Aorta (tissue), 5 donors: ENCODE measurements at places on chromosomes 4 and X.

DNA sequence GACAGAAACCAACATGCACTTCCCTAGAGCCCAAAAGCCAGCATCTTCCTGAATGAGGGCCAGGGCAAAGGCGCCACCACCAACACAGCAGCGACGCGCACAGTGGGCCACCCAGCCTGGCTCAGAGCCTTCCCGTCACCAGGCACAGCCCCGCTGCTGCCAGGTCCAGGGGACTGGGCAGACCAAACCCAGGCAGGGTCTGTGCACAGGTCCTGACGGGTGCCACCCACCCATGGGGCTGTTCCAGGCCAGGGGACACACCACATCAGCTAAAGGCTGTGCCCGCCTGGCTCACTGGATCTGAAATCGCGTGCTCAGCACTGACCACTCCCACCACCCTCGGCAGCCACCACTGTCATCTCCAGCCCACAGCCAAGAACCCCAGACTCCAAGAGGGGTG is 13.8 kb downstream of the FAM53A start:
- no peak for DNase-seq

DNA sequence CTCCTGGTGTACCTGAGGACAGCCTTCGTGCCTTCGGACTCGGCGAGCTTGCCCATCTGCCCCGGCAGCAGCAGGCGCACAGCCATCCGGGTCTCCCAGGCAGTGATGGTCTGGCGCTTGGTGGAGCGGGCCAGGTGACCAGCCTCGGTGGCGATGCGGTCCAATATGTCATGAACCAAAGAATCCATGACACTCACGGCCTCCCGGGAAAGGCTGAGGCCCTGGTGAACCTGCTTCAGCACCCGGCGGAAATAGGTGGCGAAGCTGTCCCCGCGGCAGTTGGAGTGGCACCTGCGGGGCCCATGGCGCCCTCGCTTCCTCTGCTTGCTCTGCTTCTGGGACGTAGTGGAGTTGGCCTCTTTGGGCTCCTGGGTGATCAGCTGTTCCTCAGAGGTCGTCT is 350 bp downstream of the H2BW1 start:
- no peak for DNase-seq

- no peak for DNase-seq
These were observed 56.7 kb downstream of the ANK2 start for GRCh38 chr4:113106108-113106507.

DNA sequence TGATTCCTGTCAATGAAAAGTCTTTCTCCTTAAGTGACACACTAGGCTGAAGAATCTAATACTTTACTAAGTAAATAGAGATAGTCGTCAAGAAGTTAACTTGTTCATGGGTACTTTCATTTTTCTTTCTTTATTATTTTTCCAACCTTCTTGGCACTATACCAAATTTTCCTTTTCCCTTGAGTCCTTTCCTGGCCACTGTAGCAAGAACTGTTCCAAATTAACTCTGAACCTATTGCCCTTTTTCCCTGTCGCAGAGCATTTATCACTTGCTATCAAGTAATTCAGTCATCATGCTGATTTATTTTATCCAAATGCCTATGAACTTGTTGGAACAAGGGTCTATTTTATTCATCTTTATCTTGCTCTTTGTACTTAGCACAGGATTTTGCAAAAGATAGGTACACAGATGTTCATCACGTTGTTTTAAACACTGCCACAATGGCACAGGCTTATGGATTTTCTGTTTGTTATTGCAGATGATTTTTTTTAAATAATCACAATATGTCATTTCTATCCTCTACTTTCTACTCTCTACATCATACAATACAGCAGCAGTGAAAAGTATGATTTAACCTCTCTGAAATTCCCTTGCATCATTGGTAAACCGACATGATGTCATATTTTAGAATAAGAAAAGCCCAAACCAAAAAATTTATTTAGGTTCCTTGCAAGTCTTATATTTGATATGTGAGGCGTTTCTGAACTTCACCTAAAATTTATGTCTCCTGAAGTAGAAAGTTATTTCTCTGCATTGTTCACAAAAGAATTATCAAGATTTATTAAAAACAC is 2352.3 kb downstream of the PCDH7 start:
- no peak for DNase-seq

DNA sequence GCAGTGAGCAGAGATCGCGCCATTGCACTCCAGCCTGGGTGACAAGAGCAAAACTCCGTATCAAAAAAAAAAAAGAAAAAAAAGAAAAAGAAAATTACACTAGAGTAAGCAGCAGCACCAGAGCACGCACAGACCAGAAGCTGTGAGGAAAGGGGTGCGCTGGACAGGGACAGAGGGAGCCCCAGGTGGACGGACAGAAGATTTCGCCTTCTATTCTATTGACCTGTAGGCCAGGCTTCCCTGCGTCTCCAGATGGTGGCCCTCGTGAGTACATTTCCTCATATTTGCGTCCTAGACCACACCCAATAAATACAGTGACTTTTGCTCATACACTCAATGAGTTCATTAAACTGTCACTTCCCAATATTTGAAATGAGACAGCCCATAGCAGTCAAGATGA is 19.1 kb downstream of the MTNR1A start:
- DNase-seq: no peak
